ENCODE measurements at places on chromosomes 16 and 17.
A peak's percentile ranks its signal among the peaks of the same experiment; 100 is the strongest.

DNA sequence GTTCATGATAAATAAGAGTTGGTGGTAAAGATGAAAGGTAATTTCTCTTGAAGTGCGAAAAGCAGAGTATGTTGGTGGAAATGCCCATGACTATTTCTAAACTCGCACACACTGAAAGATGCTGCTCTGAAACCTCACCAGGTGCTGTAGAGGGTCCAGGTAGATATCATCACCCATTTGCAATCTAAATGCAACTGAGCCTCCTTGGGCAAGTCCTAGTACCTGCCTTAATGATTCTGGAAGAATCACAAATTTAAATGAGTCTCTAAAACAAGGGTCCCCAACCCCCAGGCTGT lies 5.9 kb upstream of the MMD start:
- DNase-seq = no peak

GRCh38 chr17:46726206-46726605 lies 92.3 kb downstream of the WNT3 start:
- DNase-seq = no peak

- DNase-seq = no peak
These were observed 296.6 kb downstream of the WWOX start for GRCh38 chr16:78396046-78396445.

GRCh38 chr16:10740000-10740844 lies 3.4 kb upstream of the NUBP1 start:
- DNase-seq = peak; percentile 38

- peak; percentile 45 for DNase-seq
These were observed 14.7 kb upstream of the XYLT2 start for GRCh38 chr17:50331085-50331791.

DNA sequence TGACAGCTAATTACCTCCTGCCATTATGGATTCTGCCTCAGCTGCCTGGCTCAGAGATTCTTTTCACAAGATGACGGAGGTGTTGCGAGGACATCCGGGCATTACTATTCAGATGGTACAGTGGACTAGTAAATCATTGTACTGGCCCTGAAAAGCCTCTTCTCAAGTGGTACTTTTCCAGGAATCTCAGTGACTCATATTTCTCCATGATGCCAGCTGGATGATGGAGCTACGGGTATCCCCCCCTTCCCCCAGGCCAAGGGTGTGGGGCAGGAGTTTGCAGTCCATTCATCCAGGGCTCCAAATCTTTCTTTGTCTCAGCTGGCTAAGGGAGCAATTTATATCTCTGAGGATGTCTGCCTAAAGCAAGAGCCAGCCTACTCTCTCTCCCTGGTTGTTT lies 107.7 kb upstream of the GPR139 start:
- DNase-seq = no peak

- peak; percentile 93 for DNase-seq
These were observed 57.0 kb downstream of the ABR start for GRCh38 chr17:1122533-1123392.

GRCh38 chr17:1484676-1485422 lies 7.6 kb downstream of the MYO1C start:
- DNase-seq = peak; percentile 94

DNA sequence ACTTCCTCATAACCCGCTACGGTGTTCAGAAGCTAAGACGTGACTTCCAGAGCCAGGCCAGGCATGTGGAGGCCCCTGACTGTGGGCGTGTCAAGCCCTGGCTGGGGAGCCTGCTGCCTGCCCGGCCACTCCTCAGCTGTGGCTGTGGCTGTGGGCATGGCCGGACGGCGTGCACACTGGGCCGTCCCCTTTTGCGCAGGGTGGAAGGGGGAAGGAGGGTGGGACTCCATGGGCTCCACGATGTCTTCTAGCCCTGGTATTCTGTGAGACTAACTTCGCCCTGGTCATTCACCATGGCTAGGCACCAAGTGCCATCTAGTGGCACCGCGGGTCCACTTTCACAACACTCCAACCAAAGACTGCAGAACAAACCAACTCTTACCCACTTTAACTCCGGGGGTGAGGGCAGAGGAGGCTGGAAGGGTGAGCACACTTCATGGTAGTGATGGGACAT lies 67.9 kb downstream of the N4BP1 start:
- no peak for DNase-seq

GRCh38 chr16:50251375-50252081 lies 14.8 kb upstream of the ADCY7 start:
- peak; percentile 40 for DNase-seq

- no peak for DNase-seq
These were observed 78.7 kb upstream of the ZNF750 start for GRCh38 chr17:82918508-82918907.

- DNase-seq = no peak
These were observed 2.5 kb upstream of the SRRM2 start for GRCh38 chr16:2749936-2750335.

- no peak for DNase-seq
These were observed 36.8 kb downstream of the RPGRIP1L start for GRCh38 chr16:53666786-53667415.
